ENCODE measurements at places on chromosomes 11 and 22.
A peak's percentile ranks its signal among the peaks of the same experiment; 100 is the strongest.

DNA sequence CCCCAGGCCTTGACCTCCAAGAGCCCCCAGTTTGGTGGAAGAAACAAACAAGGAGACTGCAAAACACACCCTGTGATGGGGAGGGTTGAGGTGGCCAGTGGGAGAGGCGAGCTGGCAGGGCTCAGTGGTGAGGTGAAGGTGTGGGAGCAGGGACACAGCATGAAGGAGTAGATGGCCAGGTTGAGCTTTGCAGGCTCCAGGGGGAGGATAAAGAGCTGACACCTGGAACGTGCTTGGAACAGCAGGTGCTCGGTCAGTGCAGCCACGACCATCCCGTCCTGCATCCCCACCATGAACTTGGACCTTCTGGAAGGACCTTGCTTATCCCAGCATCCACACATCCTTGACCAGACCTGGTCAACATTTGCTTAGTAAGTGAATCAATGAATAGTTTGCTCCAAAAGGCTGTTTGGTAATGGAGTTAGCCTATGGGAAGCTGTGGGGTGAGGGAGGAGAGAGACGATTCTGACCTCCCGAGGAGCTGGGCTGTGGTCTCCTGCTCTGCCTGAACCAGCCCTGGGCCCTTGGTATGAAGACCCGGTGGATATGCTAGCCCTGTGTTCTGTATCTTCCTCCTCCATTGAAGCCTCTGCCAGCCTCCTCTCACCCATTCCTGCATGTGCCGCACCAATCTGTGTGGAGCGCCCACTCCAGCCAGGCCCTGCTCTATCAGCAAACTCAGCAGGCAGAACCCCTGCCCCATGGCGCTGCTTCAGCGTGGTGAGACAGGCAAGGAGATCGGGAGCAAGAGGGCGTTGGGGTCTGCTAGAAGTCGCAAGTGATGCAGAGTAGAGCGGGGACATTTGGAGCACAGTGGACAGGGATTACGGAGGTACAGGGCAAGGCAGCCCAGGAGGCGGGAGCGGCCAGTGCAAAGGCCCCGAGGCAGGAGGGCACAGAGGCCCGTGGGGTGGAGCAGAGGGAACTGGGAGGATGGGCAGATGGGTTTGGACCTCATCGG is 9.9 kb downstream of the LINC01488 start:
- DNase-seq, result no peak

DNA sequence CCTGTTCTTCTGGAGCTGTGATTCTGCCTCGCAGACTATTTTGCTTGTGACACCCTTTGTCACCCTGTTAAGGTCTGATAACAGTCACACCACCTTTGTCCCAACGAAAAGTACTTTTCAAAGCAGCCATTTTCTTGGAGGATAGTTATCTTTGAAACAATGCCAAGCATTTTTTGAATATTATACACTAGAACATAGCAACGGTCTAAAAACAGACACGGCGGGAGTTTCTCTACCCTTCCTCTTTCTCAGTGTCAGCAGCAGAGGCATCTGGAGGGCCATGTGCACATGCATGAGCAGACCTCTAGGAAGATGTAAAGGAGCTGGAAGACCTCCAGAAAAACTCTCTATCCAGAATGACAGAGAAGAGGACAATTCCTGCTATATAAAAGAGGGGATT is 86.5 kb downstream of the TRPC6 start:
- no peak for DNase-seq

DNA sequence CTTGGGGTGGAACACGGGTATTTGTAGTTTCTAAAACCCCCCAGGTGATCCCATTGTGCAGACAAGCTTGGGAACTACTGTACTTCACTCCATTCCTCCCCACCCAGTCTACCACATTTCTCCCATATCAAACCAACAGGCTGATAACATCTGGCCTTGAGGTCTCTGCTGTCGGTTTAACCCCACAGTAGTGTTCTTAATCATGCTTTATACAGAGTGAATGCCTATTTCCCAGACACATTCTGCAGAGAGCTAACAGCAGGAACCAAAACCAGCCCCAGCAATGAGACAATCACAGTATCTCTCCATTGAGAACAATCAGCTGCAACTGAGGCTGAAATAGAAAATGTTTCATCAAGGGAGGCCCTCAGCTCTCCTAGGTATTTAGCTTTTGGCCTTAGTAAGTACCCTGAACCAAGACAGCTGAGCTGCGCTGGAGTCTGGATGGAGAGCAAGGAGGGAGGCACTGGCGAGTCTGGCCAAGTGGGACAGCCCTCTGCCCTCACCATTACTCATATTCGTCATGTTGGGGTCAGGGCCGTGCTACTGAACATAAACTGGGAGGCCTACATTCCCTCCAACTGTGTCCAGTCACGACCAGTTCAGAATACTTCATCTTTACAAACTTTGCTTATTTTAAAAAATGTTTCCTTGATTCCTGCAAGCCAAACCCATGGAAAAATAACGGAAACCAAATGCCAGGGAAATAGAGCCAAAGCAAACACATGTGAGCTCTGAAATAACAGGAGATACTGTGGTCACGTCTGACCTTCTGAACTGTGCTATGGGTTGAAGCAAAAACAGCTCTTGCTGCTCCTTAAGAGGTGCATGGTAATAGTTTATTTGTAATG is 81.0 kb downstream of the CCDC34 start:
- DNase-seq, result no peak

DNA sequence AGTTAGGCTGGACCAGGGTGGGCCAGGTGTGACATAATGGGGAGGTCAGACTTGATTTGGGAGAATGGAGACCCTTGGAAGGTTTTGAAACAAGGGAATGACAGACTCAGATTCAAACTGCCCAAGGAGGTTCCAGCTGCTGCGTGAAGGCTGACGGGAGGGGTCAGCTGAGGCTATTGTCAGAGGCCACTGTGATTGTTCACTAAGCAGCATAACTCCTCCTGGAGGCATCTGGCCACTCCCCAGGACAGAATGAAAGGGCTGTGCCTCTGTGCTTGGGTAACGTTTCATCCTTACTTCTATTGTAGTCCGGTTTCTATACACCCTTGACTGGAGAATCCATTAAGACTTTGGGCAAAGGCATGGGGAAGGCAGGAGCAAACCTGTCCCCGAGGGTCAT is 126.6 kb downstream of the DSCAML1 start:
- no peak for DNase-seq

GRCh38 chr11:100984668-100985067 is 144.9 kb downstream of the PGR start:
- DNase-seq, result no peak

GRCh38 chr11:65491614-65492386 is 7.0 kb upstream of the MALAT1 start:
- DNase-seq, result peak; percentile 95

GRCh38 chr11:10730151-10730550 is 20.9 kb upstream of the CTR9 start:
- no peak for DNase-seq

DNA sequence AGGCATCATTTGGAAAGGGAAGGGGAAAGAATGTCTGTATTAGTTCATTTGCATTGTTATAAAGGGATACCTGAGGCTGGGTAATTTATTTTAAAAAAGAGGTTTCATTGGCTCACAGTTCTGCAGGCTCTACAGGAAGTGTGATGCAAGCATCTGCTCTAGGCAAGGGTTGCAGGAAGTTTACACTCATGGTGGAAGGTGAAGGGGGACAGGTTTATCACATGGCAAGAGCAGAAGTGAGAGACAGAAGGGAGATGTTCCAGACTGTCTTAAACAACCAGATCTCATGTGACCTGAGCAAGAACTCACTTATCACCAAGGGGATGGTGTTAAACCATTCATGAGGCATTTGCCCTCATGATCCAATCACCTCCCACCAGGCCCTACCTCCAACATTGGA is 90.6 kb downstream of the CCDC83 start:
- no peak for DNase-seq

DNA sequence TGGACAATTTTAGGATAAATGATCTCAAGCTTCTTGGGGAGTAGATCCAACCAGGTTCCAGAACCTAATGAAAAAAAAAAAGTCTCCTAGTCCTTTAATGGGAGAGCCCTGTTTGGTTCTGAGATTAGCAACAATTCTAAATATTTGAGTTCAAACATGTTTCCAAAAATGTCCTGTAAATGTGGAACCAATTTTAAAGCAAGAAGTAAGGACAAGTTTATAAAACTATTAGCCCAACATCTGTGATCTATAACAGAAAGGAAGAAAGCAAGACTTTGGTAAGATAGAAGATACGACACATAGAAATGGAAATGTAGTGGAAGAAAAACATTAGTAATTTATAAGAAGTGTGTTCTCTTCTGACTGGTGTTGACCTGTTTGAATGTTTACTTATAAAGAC is 79.7 kb upstream of the SLC5A12 start:
- no peak for DNase-seq

DNA sequence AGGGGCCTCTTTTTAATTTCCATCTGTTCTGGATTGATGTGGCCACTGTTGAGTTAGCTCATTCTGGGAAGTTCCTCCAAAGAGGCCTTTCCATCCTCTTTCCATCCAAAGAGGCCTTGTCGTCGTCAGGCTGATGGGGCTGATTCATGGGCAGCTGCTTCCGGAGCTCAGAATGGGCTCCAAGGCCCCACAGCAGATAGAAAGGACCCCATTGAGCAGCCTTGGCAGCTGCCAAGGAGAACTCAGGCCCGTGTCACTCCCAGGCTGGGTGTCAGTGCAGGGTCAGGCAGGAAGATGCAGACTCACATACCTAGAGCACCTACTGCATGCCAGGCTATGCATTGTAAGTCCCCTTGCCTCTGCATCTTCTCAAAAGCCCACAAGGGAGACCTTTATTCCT is 524.1 kb downstream of the MIAT start:
- DNase-seq, result no peak

- no peak for DNase-seq
These were observed 773.2 kb downstream of the DLG2 start for GRCh38 chr11:84853841-84854497.

- no peak for DNase-seq
These were observed 3.9 kb upstream of the TAGLN start for GRCh38 chr11:117195258-117195657.

- DNase-seq, result peak; percentile 24
These were observed 22.5 kb upstream of the DAGLA start for GRCh38 chr11:61657566-61658290.

GRCh38 chr11:33258631-33259205 is 1.5 kb downstream of the HIPK3 start:
- DNase-seq, result peak; percentile 43

DNA sequence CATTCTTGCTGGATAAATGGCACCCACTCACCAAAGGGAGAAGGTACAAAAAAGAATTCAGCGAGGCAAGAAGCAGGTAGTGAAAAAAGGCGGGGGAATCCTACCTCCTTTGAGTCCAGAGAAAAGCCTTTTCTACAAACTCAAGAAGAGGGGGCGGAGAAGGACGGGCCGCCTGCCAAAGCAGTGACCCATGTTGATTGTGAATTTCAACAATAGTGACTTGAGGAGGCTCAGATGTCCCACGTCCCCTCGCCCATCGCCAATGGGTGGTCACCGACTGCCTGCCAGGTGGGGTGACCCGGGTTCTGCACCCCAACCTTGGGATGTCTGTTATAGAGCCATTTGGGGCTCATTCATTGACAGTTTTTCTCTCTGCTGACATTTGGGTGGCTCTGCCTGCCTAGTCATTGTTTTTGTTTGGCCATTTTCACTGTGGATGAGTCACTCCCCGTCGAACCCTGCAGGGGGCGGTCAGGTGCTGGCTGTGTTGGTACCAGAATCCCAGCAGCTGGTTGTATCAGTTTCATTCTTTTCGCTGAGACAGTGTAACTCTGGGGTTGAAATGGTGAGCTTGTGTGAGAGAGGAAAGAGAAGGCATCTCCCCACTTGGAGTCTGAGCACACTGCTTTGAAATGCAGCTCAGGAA is 163.4 kb upstream of the NCAM1 start:
- peak; percentile 78 for DNase-seq

Data from NCI-H2081 (cell line).